Cardiac muscle cell (in vitro differentiated cells and primary cell): ENCODE measurements at places on chromosomes 4 and X. TPM values are rescaled to one million over a fixed set of nuclear protein-coding genes. Genes with fewer than 3 reads are reported as not detected.
A peak's percentile ranks its signal among the peaks of the same experiment; 100 is the strongest.

Gene RIPPLY1
- total RNA-seq: 0.21 TPM in 1 of 2 replicates, not detected in the other

Gene C4orf50
- 0.14 and 0.15 TPM in 2 replicates for total RNA-seq

Gene H2BW2
- total RNA-seq: not detected in 2 replicates

Gene CPZ
- total RNA-seq: 5.6 and 12.0 TPM in 2 replicates

Gene DIPK2B
- total RNA-seq: 0.21 and 0.30 TPM in 2 replicates

Gene UVSSA
- 4.6 and 14.1 TPM in 2 replicates for total RNA-seq

- DNase-seq: no peak
- no peaks in the 10 kb centered on the region for H3K4me1 ChIP-seq
- no peak overlapping the region for H3K4me3 ChIP-seq
- H3K27me3 ChIP-seq: no peaks in the 10 kb centered on the region
- no peak overlapping the region for H3K27ac ChIP-seq
Measured at GRCh38 chrX:82748906-82749505, 759.1 kb upstream of the POU3F4 start.

GRCh38 chr4:36039026-36039425 lies 205.3 kb downstream of the ARAP2 start:
- no peaks in the 10 kb centered on the region for H3K4me1 ChIP-seq
- H3K36me3 ChIP-seq: no peaks in the 10 kb centered on the region
- no peak for DNase-seq
- H3K27me3 ChIP-seq: no peaks in the 10 kb centered on the region
- H3K27ac ChIP-seq: no peak overlapping the region
- no peak overlapping the region for H3K4me3 ChIP-seq

DNA sequence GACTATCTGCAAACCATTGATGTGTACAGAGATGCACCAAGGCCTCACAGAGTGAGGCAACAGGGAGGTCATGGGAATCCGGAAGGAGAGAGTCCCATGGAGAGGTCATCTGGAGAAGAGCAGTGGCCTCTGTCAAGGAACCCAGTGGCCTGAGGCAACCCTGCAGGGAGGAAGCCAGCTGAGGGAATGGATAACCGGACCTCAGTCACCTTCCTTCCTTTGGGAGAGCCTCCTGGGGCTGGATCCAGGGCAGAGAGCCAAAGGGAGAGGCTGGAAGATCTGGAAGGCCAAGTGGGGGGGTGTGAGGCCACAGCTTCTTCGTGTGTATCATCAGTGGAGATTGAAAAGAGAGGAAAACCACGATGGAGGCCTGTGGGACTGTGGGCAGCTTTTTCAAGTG lies 24.3 kb upstream of the CD38 start:
- H3K27me3 ChIP-seq: no peaks in the 10 kb centered on the region
- H3K4me3 ChIP-seq: no peak overlapping the region
- H3K4me1 ChIP-seq: no peaks in the 10 kb centered on the region
- H3K36me3 ChIP-seq: no peaks in the 10 kb centered on the region

GRCh38 chr4:108570993-108571569 lies 49.3 kb upstream of the RPL34 start:
- no peaks in the 10 kb centered on the region for H3K36me3 ChIP-seq
- H3K4me1 ChIP-seq: no peaks in the 10 kb centered on the region
- H3K27ac ChIP-seq: no peak overlapping the region
- no peaks in the 10 kb centered on the region for H3K27me3 ChIP-seq
- DNase-seq: no peak

DNA sequence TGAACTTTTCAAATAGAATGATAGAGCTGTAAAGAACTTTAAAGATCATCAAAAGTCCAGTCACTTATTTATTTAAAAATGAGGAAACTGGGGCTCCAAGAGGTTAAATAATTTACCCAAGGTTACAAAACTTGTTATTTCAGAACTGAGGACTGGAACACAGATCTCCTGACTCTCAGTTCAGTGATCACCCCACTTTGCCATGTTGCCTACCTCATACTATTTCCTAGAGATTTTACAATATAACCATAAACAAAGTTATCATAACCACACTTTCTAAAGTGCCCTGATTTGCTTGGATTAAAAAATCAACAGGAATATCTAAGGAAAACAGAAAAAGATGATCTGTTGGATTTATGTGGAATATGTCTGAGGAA lies 7.4 kb upstream of the ACSL4 start:
- H3K27ac ChIP-seq: no peak overlapping the region
- no peaks in the 10 kb centered on the region for H3K4me1 ChIP-seq
- DNase-seq: no peak
- no peaks in the 10 kb centered on the region for H3K36me3 ChIP-seq
- no peak overlapping the region for H3K4me3 ChIP-seq

DNA sequence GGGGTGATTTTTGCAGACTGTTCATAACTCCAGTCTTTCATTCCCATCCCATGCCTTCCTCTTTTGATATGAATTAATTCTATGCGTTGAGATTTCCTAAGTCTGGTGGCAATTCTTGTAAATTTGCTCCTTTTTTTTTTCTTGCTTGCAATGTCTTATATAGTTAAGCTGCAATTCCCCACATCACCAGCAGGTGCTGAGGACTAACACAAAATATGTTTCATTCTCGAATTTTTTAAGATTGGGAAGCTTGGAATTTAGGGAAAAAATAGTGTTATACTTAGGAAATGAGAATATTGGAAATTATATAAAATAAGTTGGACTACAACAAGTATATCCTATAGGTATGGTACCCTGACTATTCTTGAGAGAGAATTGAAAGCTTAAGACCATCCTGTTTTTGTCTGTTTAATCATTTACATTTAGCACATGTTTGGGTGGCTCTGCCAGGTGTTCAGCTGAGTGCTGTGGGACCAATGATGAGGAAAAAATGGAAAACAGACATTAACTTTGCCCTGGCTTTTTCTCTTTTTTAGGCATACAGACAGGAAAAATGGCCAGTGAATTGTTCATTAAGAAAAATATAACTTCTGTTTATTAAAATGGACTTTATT lies 30.2 kb downstream of the AFF2 start:
- H3K36me3 ChIP-seq: no peaks in the 10 kb centered on the region
- H3K4me3 ChIP-seq: no peak overlapping the region
- DNase-seq: no peak
- no peaks in the 10 kb centered on the region for H3K4me1 ChIP-seq

DNA sequence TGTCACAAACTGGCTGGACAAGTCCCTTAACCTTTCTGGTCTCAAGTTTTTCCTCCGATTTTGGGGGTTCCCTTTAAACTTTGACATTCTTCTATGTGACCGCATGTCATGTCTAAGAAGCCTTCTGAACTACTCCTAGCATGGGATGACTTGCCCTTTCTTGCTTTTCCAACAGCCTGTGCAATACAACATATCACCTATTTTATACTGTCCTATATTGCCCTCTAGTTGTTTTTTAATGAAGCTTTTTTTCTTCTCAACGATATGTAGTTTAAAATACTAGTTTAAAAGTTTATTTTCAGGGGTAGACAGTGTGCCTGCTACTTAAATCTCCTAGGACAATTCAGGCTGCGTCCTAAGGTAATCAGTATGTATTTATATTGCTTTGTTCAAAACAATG lies 1.0 kb upstream of the IGBP1 start:
- H3K36me3 ChIP-seq: peaks cover 5% of the 10 kb centered on the region
- H3K4me3 ChIP-seq: no peak overlapping the region
- no peaks in the 10 kb centered on the region for H3K27me3 ChIP-seq
- DNase-seq: no peak

DNA sequence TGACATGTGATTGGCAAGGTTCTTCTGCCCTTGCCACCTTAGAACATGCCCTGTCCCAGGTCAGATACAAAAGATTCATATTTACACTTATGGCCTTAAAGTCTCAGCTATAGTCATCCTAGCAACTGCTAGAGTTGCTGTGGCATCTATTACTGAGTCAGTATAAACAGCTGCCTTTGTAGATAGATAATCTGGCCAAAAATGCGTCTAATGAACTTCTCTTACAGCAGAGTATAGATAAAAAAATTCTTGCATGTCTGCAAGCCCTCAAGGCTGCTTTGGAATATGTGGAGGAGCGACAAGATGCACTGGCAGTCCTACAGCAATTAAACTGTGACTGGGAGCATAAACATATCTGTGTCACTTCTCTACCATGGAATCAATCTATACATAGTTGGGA lies 1209.7 kb upstream of the PABPC4L start:
- no peaks in the 10 kb centered on the region for H3K36me3 ChIP-seq
- H3K27me3 ChIP-seq: no peaks in the 10 kb centered on the region
- no peak for DNase-seq
- H3K4me3 ChIP-seq: no peak overlapping the region
- H3K27ac ChIP-seq: no peak overlapping the region
- H3K4me1 ChIP-seq: no peaks in the 10 kb centered on the region

- no peaks in the 10 kb centered on the region for H3K4me1 ChIP-seq
- H3K27me3 ChIP-seq: no peaks in the 10 kb centered on the region
- no peak for DNase-seq
Measured at GRCh38 chrX:130083107-130083490, 27.2 kb downstream of the ELF4 start.

GRCh38 chr4:145881989-145882388 lies 56.6 kb downstream of the ZNF827 start:
- peaks cover under 1% of the 10 kb centered on the region for H3K36me3 ChIP-seq
- H3K4me1 ChIP-seq: peaks cover 19% of the 10 kb centered on the region
- H3K27ac ChIP-seq: peak overlapping the region; percentile 6
- no peak overlapping the region for H3K4me3 ChIP-seq

DNA sequence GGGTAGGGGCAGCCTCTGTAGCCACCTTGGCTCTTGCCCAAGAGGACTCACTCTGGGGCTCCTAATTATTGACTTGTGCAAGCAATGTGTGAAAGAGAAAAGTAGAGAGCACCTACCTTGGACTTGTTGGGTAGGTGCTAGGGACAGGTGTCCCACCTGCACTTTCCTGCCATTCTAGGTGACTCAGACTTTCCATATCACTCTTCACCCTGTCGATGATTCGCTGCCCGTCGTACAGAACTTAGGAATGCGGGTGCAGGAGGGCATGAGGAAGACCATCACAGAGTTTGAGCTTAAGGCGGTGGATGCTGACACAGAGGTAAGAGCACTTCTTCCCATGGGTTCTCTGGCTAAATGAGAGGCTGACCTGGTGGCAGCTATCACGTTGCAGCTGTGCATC lies 87.3 kb upstream of the ANXA3 start:
- DNase-seq: no peak
- peaks cover 7% of the 10 kb centered on the region for H3K4me1 ChIP-seq
- H3K27me3 ChIP-seq: no peaks in the 10 kb centered on the region
- no peak overlapping the region for H3K4me3 ChIP-seq
- no peaks in the 10 kb centered on the region for H3K36me3 ChIP-seq
